ENCODE measurements at places on chromosomes 4 and X.

- no peak for DNase-seq
Measured at GRCh38 chrX:152149648-152150047, 11.3 kb upstream of the MAGEA10 start.

- DNase-seq = peak; percentile 49
Measured at GRCh38 chr4:109406337-109406931, 27.2 kb upstream of the SEC24B start.

DNA sequence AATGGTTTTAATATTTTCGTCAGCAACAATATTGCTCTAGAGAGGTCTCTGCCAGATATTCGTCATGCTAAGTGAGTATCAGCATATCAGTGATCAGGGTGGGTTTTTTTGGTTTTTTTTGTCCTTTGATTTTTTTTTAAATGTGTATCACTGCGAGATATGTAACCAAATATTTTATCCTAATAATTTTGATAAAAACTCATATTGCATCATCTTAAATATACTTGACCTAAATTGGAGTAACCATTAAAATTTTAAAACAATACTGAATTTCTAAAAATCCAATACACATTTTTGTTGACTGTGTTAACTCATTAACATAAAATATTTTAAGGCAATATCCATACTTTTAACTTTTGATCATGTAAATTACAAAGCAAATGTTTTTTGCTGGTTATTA lies 498.5 kb downstream of the GALNTL6 start:
- no peak for DNase-seq

DNA sequence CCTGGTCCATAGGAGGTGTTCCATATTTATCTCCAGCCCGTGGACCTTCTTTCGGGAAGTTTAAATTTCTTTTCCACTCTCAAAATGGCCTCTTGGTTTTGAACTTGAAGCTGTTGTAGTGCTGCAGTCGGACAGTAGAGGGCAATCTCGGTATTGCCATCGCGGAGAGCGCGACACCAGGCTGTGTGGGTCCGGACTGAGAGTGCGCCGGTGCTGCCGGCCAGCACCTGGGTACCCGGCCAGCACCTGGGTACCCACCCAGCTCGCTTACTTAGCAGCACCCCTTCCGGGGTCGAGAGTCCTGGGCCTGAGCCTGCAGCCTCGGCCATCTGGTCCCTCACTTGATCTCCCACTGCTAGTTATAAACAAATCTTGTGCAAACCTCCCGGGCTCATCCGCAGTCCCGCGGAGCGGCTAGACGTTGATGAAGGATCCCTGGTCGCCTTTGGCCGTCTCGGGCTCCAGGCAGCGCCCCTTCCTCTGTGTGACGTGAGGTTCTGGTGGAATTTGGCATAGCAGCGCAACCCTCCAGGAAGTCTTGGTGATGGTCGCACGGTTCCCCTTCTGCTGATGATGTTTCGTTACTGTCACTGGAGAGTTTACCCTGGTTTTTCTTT lies 18.0 kb downstream of the FAM9A start:
- no peak for DNase-seq

DNA sequence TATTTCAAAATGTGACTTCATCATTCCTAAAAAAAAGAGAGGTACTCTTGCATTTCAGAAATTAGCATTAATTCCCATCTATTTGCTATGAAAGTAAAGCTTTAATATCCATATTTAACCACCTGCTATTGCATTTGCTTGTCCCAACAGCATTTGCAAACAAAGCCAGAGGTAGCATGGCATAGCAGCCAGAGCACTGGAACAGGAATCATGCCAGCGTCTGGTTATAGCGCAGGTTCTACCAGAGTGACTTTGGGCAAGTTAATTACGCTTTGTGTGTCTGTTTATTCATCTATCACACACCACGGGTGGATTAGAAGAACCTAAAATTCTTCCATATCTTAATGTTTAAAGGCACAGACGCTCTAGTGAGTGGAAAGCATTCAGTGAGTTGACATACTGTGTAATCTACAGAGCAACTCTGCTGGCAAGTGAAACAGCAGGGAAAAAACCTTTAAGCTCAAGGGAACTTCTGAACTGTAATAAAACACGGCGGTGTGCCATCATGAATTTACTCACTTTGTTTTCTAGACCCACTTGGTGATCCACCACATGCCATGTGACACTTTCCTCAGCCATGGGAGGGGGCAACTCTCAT lies 76.6 kb upstream of the QRFPR start:
- DNase-seq = no peak

DNA sequence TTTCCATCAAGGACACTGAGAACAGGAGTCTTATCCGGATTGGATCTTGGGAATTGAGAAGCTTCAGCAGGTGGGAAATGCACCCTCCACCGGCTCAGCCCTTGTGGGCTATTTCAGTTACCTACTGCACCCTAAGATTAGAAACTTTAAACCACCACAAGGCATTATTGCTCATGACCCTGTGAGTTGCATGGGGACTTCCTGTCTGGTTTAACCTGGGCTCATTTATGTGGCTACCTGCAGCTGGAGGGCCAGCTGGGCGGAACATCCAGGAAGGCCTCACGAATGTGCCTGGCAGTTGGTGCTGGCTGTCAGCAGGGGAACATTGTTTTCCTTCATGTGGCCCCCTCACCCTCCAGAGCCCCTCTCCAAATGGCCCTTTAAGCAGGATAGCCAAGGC lies 164.1 kb downstream of the DEFB131A start:
- no peak for DNase-seq
